ENCODE measurements at places on chromosomes 2 and 18. TPM values are rescaled to one million over a fixed set of nuclear protein-coding genes. Genes with fewer than 3 reads are reported as not detected.
A peak's percentile ranks its signal among the peaks of the same experiment; 100 is the strongest.

CTAGE1 gene
- not detected for total RNA-seq

ACVR1C gene
- total RNA-seq = 0.56 TPM

C2orf15 gene
- total RNA-seq = 2.0 TPM

ZBTB7C gene
- 47.6 TPM for total RNA-seq

BCL2 gene
- total RNA-seq = 163 TPM

GRCh38 chr2:152497481-152498052 is 162.6 kb downstream of the FMNL2 start:
- H3K4me1 ChIP-seq = peaks cover 39% of the 10 kb centered on the region
- H3K36me3 ChIP-seq = no peaks in the 10 kb centered on the region
- H3K27ac ChIP-seq = peak overlapping the region; percentile 52
- H3K4me3 ChIP-seq = no peak overlapping the region
- peak; percentile 68 for DNase-seq

DNA sequence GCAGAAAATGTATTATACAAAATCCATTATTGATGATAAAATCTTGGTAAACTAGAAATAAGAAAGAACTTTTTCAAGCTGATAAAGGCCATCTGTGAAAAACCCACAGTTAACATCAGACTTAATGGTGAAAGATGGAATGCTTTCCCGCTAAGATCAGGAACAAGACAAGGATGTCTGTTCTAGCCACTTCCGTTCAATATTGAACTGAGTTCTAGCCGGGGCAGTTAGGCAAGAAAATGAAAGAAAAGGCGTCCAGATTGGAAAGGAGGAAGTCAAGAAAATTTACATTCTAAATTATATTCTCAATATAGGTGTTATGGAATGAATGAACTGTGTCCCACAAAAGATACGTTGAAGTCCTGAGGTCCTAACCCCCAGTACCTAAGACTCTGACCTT is 39.1 kb upstream of the DTNB start:
- no peaks in the 10 kb centered on the region for H3K27me3 ChIP-seq
- no peak for DNase-seq
- H3K4me1 ChIP-seq = no peaks in the 10 kb centered on the region

- H3K4me1 ChIP-seq = peaks cover 54% of the 10 kb centered on the region
- H3K27ac ChIP-seq = peak overlapping the region; percentile 80
- H3K27me3 ChIP-seq = no peaks in the 10 kb centered on the region
- H3K4me3 ChIP-seq = no peak overlapping the region
- H3K36me3 ChIP-seq = peaks cover 25% of the 10 kb centered on the region
- peak; percentile 60 for DNase-seq
Measured at GRCh38 chr2:121356058-121356640, 71.1 kb upstream of the TFCP2L1 start.

GRCh38 chr2:25419678-25420242 is 78.0 kb upstream of the DNMT3A start:
- H3K27me3 ChIP-seq = no peaks in the 10 kb centered on the region
- no peak overlapping the region for H3K4me3 ChIP-seq
- H3K4me1 ChIP-seq = no peaks in the 10 kb centered on the region
- no peak overlapping the region for H3K27ac ChIP-seq
- H3K36me3 ChIP-seq = no peaks in the 10 kb centered on the region
- no peak for DNase-seq

DNA sequence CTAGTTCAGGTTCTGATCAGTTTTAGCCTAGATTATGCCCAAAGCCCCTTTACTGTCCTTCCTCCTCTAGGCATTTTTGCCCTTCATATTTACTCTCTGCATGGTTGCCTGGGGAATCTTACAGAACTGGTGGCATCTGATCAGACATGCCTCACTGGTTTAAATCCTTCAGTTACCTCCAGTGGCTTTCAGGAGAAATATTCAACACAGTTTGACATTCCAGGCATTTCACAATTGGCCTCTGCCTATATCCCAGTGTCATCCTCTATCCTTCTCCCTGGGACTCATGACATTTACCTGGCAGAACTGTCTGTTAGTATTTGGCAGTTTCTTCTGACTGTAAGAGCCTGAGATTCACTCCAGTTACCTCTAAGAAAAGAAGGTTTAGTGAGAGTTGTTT is 152.9 kb upstream of the MEIS1 start:
- no peaks in the 10 kb centered on the region for H3K36me3 ChIP-seq
- peaks cover 7% of the 10 kb centered on the region for H3K4me1 ChIP-seq
- H3K4me3 ChIP-seq = no peak overlapping the region
- no peaks in the 10 kb centered on the region for H3K27me3 ChIP-seq
- no peak for DNase-seq

DNA sequence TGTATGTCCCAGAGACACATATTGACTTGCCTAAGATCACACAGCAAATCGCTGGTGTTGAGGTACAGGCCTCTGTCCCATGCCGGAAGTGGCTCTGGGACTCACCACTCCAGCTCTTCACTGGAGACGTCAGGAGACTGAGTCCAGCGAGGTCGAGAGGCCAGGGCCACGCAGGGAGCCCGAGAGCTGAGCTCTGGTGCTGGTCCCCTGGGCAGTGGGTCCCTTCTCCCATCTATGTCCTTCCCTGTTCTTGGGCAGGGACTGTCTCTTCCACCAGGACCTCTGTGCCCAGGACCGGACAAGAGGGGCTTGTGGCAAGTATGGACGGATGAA is 62.4 kb upstream of the TWIST2 start:
- H3K36me3 ChIP-seq = no peaks in the 10 kb centered on the region
- no peak for DNase-seq
- no peaks in the 10 kb centered on the region for H3K27me3 ChIP-seq
- H3K4me1 ChIP-seq = no peaks in the 10 kb centered on the region

- peak; percentile 86 for DNase-seq
- no peak overlapping the region for H3K27ac ChIP-seq
- H3K4me3 ChIP-seq = no peak overlapping the region
Measured at GRCh38 chr2:11688222-11689069, 18.5 kb upstream of the NTSR2 start.

- no peak overlapping the region for H3K27ac ChIP-seq
- DNase-seq = peak; percentile 76
- H3K4me1 ChIP-seq = peaks cover 18% of the 10 kb centered on the region
Measured at GRCh38 chr2:3654011-3654410, 4.0 kb upstream of the ALLC start.

GRCh38 chr2:198385326-198385725 is 580.9 kb downstream of the PLCL1 start:
- H3K4me1 ChIP-seq = no peaks in the 10 kb centered on the region
- no peak overlapping the region for H3K4me3 ChIP-seq
- H3K27me3 ChIP-seq = no peaks in the 10 kb centered on the region
- no peak for DNase-seq
